ENCODE measurements at places on chromosomes 7 and 10. TPM values are rescaled to one million over a fixed set of nuclear protein-coding genes. Genes with fewer than 3 reads are reported as not detected.

- H3K27me3 ChIP-seq, result no peaks in the 10 kb centered on the region
- H3K27ac ChIP-seq, result no peak overlapping the region
- no peaks in the 10 kb centered on the region for H3K36me3 ChIP-seq
- H3K4me3 ChIP-seq, result no peak overlapping the region
- no peak for DNase-seq
Measured at GRCh38 chr7:25087855-25088254, 37.2 kb downstream of the CYCS start.

Gene DNAJC12
- not detected for polyA plus RNA-seq

Gene TRIL
- polyA plus RNA-seq, result not detected

DNA sequence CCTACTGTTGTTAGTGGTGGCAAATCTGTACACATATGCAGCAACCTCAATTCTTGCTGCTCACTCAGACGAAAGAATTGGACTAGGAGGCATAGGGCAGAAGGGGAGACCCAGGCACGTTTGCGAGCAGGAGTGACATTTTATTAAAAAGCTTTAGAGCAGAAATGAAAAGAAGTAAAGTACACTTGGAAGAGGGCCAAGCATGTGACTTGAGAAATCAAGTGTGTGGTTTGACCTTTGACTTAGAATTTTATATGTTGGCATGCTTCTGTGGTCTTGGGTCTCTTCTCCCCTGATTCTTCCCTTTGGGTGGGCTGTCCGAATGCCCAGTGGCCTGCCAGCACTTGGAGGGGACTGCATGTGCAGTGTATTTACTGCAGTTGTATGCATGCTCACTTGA lies 205.5 kb upstream of the SEMA3D start:
- DNase-seq, result no peak
- no peaks in the 10 kb centered on the region for H3K36me3 ChIP-seq
- no peak overlapping the region for H3K4me3 ChIP-seq
- H3K4me1 ChIP-seq, result no peaks in the 10 kb centered on the region
- no peaks in the 10 kb centered on the region for H3K27me3 ChIP-seq

Gene CLEC2L
- not detected for polyA plus RNA-seq

- DNase-seq, result no peak
- no peaks in the 10 kb centered on the region for H3K27me3 ChIP-seq
- no peaks in the 10 kb centered on the region for H3K36me3 ChIP-seq
- H3K4me3 ChIP-seq, result no peak overlapping the region
Measured at GRCh38 chr10:91589015-91589657, 43.7 kb downstream of the PPP1R3C start.

- H3K4me1 ChIP-seq, result no peaks in the 10 kb centered on the region
- H3K36me3 ChIP-seq, result no peaks in the 10 kb centered on the region
- no peak for DNase-seq
- H3K27me3 ChIP-seq, result no peaks in the 10 kb centered on the region
Measured at GRCh38 chr7:134084488-134085144, 42.5 kb upstream of the LRGUK start.

- no peaks in the 10 kb centered on the region for H3K36me3 ChIP-seq
- no peak overlapping the region for H3K4me3 ChIP-seq
- H3K27me3 ChIP-seq, result no peaks in the 10 kb centered on the region
- no peak for DNase-seq
Measured at GRCh38 chr10:124324451-124324850, 94.3 kb downstream of the OAT start.

GRCh38 chr7:99808766-99809165 lies 19.0 kb upstream of the CYP3A43 start:
- H3K27ac ChIP-seq, result no peak overlapping the region
- no peak for DNase-seq
- no peaks in the 10 kb centered on the region for H3K36me3 ChIP-seq
- no peaks in the 10 kb centered on the region for H3K4me1 ChIP-seq
- no peak overlapping the region for H3K4me3 ChIP-seq

Gene CALML5
- not detected for polyA plus RNA-seq

GRCh38 chr10:96370584-96371157 lies 11.9 kb upstream of the OPALIN start:
- no peak overlapping the region for H3K27ac ChIP-seq
- peak; percentile 40 for DNase-seq
- H3K36me3 ChIP-seq, result no peaks in the 10 kb centered on the region
- H3K4me1 ChIP-seq, result no peaks in the 10 kb centered on the region
- H3K4me3 ChIP-seq, result no peak overlapping the region

- no peak overlapping the region for H3K4me3 ChIP-seq
- no peaks in the 10 kb centered on the region for H3K27me3 ChIP-seq
- H3K27ac ChIP-seq, result no peak overlapping the region
Measured at GRCh38 chr10:84097787-84098353, 41.4 kb upstream of the GHITM start.

- H3K27me3 ChIP-seq, result no peaks in the 10 kb centered on the region
- no peaks in the 10 kb centered on the region for H3K4me1 ChIP-seq
- H3K4me3 ChIP-seq, result no peak overlapping the region
- no peak overlapping the region for H3K27ac ChIP-seq
Measured at GRCh38 chr7:127365164-127365956, 27.1 kb downstream of the ZNF800 start.

DNA sequence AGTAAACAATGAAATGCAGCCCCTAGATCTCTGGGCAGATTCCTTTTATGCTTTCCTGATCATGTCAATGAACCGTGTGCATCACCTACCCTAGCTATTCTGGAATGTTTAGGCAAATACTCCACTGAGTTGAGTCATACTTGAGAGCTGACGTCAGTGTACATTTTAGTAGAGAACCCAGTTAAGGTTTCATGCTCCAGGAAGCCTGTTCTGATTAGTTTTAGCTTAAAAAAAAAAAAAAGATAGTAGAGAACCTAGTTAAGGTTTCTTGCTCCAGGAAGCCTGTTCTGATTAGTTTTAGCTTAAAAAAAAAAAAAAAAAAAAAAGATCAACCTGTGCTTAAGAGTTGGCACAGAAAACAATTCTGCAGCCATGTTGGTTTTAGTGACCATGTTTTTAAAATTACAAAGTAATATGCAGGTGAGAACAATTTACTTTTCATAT lies 3.7 kb upstream of the MCU start:
- no peak overlapping the region for H3K27ac ChIP-seq
- H3K36me3 ChIP-seq, result no peaks in the 10 kb centered on the region
- no peaks in the 10 kb centered on the region for H3K27me3 ChIP-seq
- no peak for DNase-seq

DNA sequence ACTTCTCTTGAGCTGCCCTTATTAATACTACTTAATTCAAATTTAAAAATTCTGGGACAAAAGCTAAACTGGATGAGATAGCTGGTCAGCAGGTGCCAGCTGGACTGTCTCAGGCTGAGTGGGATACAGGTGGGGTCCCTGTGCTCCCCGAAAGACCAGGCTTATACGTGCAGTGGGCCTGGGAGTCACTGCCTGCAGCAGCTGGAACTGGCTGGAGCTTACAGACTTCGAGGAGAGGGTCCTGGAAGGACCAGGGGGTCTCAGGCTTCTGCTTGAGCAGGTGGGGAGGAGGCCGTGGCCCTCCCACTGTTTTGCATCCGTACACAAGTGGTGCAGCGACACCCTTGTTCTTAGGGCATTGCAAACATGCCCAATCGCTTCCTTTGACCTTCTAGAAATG lies 203.7 kb downstream of the GLRX3 start:
- H3K36me3 ChIP-seq, result no peaks in the 10 kb centered on the region
- H3K4me3 ChIP-seq, result no peak overlapping the region
- no peaks in the 10 kb centered on the region for H3K4me1 ChIP-seq
- H3K27me3 ChIP-seq, result no peaks in the 10 kb centered on the region
- H3K27ac ChIP-seq, result no peak overlapping the region

Gene ZFYVE27
- polyA plus RNA-seq, result 32.9 TPM

DNA sequence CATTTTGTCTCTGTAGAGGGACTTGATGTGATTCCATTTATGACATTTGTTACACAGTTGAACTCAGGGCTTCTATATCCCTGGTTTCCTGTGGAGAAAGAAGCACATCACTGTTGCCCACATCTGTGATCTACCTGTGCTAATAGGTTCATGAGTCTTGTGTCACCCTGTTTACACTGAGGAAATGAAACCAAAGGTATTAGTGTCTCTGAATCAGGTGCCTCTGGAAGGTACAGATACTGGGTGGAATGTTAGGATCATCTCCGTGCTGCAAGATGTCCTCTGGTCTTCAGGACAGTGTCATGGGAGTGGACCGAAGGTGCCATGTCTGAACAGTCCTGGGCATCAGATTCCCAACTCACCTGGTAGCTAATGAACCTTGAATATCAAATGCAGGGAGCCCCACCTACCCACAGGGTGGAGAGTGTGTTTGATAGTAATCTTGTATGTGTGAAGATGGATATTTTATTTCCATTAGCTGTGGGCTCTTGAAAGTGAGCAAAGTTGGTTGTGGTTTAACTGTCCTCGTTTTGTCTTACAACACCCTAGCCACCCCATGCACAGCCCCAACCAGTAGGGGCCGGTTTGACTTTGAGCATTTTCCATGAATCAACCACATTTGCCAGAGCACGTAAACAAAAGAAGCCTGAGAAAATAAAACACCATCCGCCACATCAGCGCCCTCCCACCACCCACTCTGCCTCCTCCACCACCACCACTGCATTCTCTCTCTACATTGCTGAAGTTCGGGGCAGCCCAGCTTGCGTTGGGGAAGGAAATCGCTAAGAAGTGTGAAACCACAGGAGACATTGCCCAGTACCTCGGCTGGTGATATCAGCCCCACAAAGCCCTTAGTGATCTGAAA lies 40.7 kb downstream of the TARP start:
- peaks cover 7% of the 10 kb centered on the region for H3K36me3 ChIP-seq
- H3K4me3 ChIP-seq, result peak overlapping the region; percentile 2
- no peaks in the 10 kb centered on the region for H3K27me3 ChIP-seq
- DNase-seq, result peak; percentile 13

Gene CSTF2T
- 21.2 TPM for polyA plus RNA-seq

- no peaks in the 10 kb centered on the region for H3K36me3 ChIP-seq
- no peak for DNase-seq
- no peak overlapping the region for H3K4me3 ChIP-seq
- H3K27me3 ChIP-seq, result no peaks in the 10 kb centered on the region
Measured at GRCh38 chr10:48460182-48460581, 144.7 kb downstream of the ARHGAP22 start.

Gene GRM8
- not detected for polyA plus RNA-seq

- no peak for DNase-seq
- H3K4me1 ChIP-seq, result no peaks in the 10 kb centered on the region
- H3K4me3 ChIP-seq, result no peak overlapping the region
- H3K27ac ChIP-seq, result no peak overlapping the region
Measured at GRCh38 chr7:123115331-123115730, 84.4 kb downstream of the SLC13A1 start.

- no peaks in the 10 kb centered on the region for H3K36me3 ChIP-seq
- H3K27me3 ChIP-seq, result no peaks in the 10 kb centered on the region
- no peak overlapping the region for H3K4me3 ChIP-seq
- H3K4me1 ChIP-seq, result no peaks in the 10 kb centered on the region
- DNase-seq, result no peak
Measured at GRCh38 chr7:101687791-101688182, 58.7 kb upstream of the MYL10 start.

- peaks cover 16% of the 10 kb centered on the region for H3K36me3 ChIP-seq
- no peaks in the 10 kb centered on the region for H3K27me3 ChIP-seq
- peaks cover 11% of the 10 kb centered on the region for H3K4me1 ChIP-seq
- no peak overlapping the region for H3K4me3 ChIP-seq
- no peak overlapping the region for H3K27ac ChIP-seq
Measured at GRCh38 chr7:139345042-139345441, 3.9 kb downstream of the FMC1 start.

DNA sequence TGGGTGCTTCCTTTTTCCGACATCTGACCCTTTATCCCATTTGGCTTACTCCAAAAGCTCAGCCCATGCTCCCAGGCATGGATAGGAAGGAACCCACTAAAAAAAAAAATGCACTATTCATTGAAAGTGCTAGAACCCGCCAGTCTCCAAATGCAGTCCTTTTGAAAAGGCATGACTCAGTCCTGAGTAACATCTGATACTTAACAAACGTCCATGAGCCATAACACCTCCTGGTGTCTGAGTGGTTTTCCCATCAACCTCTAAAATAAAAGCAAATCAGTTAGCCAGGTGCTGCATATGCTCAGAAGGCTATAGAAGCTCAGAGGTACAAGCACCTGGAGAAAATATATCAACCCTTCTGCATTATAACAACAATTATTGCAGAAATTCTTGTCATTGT lies 45.0 kb upstream of the CACUL1 start:
- H3K4me1 ChIP-seq, result no peaks in the 10 kb centered on the region
- H3K36me3 ChIP-seq, result no peaks in the 10 kb centered on the region
- no peaks in the 10 kb centered on the region for H3K27me3 ChIP-seq
- no peak overlapping the region for H3K27ac ChIP-seq

Gene EPHB6
- 55.6 TPM for polyA plus RNA-seq

DNA sequence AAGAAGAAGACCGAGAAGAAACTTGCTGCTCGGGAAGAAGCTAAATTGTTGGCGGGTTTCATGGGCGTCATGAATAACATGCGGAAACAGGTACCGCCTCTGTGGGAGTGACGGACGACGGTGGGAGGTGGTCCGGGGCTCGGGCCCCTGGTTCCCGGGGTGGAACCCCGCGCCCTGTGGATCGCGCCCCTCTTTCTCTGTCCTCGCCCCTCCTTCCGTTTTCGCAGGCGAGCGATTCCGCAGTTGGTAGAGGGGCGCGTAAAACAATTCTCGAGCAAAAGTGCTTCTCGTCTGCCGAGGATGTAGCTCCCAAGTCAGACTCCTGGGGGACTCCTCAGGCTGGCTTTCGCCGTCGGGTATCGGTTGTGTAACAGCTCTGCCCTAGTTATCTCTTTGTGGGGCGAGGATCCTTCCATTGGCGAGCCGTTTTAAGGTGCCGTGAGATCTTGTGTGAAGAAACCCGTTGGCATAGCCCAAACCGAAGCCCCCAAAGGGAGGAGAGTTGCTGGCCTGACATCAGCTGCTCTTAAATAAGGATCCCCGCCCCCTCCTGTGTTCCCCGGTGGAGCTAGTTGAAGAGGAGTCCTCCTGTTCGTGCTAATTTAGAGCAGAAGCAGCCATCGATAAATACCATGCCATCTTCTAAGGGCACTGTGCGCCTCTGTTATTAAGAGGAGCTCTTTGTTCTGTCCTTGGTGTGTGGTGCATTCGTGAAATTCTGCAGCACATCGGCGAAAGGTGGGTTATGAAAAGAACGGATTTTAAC lies 655 bp downstream of the KLHL7 start:
- H3K27ac ChIP-seq, result peak overlapping the region; percentile 90
- H3K4me1 ChIP-seq, result peaks cover 18% of the 10 kb centered on the region
- H3K4me3 ChIP-seq, result peak overlapping the region; percentile 93
- H3K27me3 ChIP-seq, result no peaks in the 10 kb centered on the region
- H3K36me3 ChIP-seq, result no peaks in the 10 kb centered on the region

Gene LLCFC1
- polyA plus RNA-seq, result not detected

GRCh38 chr10:10330418-10330817 lies 687.3 kb upstream of the CELF2 start:
- DNase-seq, result no peak
- no peaks in the 10 kb centered on the region for H3K27me3 ChIP-seq
- H3K4me1 ChIP-seq, result no peaks in the 10 kb centered on the region
- no peak overlapping the region for H3K4me3 ChIP-seq
- no peak overlapping the region for H3K27ac ChIP-seq
- no peaks in the 10 kb centered on the region for H3K36me3 ChIP-seq

Gene SP8
- not detected for polyA plus RNA-seq
